ENCODE measurements at places on chromosomes 12 and 14.
A peak's percentile ranks its signal among the peaks of the same experiment; 100 is the strongest.

DNA sequence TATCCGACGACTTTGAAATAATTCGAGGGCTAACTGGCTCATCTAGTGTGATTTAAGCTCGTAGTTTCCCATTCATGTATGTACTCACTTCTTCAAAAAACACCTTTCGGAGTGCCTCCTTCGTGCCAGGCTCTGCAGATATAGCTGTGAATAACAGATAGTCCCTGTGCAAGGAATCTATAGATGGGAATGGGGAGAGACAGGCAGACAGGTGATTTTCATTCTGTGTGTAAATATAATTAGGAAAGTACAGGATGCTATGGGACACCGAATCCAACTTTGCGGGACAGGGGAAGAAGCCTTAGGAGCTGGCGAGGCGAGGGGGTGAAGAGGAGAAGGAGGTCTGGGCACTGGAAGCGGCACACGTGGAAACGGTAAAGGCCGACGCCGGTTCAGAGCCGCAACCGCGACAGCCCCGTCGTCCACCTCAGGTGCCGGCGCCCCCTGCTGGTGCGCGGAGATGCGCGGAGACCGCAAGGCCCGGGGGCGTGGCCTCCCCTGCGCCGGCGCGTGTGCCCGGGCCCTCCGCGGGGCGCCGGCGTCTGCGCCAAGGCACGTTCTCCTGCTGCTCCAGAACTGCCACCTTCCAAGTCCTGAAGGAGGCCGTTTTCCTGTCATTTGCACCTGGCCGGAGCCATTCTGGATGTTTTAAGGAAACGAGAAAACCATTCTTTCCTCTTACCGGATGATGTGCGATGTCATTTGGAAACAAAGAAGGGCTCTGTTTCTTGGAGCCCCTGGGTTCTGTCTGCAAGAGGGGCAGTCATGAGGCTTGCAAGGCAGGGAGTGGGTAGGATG is 18.0 kb upstream of the CACNA1C start:
- DNase-seq = peak; percentile 98

DNA sequence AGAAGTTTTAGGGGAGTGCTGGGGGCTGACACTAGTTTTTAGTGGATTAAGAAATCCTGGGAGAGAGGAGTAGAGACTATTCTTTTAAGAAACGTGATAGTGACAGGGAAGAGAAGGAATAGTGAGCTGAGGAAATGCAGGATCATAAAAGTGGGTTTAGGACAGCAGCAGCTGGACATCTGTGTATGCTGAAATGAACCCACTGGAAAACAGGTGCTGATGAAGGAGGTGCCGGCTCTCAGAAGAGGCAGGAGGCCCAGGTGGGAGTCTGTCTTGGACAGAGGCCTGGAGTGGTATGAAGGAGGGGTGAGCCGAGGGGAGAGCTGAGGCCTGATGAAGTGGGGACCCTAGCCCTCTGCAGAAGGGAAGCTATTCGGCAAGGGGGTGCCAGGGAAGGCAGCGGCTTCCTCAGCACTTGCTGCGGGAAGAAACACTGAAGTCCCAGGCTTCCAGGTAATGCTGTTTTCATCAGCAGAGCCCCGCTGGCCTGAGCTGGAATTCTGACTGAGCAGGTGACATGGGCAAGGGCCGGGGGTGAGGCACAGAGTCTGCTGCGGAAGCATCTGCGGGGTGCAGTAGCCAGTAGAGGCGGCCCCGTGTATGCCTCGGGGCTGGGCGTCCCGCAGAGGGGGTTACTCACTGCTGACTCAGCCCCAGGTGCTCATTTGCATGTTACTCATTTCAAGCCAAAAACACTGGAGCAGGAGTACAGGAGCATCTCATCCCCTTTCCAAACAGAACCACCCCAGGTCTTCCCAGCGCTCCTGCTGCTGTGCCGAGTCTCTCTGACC is 89.7 kb downstream of the TMCC3 start:
- peak; percentile 78 for DNase-seq

- peak; percentile 14 for DNase-seq
These were observed 8.3 kb downstream of the DIO2 start for GRCh38 chr14:80202888-80203562.

GRCh38 chr14:69300601-69301221 is 40.8 kb downstream of the GALNT16 start:
- DNase-seq = no peak

GRCh38 chr12:102474438-102475064 is 5.8 kb downstream of the IGF1 start:
- peak; percentile 64 for DNase-seq

GRCh38 chr14:20632831-20633691 is 8.4 kb downstream of the OR6S1 start:
- DNase-seq = peak; percentile 82

- no peak for DNase-seq
These were observed 12.5 kb downstream of the NAA25 start for GRCh38 chr12:112096070-112096469.

GRCh38 chr12:84294246-84294645 is 618.4 kb downstream of the SLC6A15 start:
- no peak for DNase-seq

DNA sequence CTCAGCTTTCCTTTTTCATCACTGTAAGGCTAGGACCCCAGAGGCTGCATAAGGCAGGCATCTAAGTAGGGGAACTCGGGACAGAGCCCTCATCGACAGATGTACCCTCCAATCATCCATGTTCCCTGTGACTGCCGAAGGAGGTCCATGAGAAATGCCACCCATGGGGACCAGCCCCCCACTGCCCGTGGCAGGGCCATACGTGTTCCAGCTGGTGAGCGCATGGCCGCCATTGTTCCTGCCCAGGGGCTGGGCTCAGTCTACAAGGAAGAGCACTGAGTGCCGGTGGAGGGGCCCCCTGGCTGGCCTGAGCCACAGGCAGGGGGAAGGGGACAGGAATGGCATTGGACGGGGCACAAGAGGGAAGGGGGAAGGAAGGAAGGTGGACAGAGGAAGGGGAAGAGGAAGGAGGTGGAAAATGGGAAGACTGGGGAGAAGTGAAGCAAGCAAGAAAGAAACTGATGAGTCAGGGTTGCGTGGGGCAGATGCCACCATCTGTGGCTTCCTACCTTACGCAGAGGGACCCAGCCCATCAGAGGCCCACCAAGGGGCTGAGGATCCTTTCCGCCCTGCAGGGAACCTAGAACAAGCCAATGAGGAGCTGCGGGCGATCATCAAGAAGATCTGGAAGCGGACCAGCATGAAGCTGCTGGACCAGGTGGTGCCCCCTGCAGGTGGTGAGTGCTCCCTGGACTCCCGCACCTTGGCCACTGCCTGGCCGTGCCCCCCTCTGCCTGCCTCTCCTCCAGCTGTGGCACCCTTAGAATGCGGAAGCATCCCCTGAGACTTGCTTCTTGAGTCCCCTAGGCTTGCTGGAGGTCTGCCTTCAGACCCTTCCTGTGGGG is 120.6 kb upstream of the FKBP4 start:
- DNase-seq = no peak

DNA sequence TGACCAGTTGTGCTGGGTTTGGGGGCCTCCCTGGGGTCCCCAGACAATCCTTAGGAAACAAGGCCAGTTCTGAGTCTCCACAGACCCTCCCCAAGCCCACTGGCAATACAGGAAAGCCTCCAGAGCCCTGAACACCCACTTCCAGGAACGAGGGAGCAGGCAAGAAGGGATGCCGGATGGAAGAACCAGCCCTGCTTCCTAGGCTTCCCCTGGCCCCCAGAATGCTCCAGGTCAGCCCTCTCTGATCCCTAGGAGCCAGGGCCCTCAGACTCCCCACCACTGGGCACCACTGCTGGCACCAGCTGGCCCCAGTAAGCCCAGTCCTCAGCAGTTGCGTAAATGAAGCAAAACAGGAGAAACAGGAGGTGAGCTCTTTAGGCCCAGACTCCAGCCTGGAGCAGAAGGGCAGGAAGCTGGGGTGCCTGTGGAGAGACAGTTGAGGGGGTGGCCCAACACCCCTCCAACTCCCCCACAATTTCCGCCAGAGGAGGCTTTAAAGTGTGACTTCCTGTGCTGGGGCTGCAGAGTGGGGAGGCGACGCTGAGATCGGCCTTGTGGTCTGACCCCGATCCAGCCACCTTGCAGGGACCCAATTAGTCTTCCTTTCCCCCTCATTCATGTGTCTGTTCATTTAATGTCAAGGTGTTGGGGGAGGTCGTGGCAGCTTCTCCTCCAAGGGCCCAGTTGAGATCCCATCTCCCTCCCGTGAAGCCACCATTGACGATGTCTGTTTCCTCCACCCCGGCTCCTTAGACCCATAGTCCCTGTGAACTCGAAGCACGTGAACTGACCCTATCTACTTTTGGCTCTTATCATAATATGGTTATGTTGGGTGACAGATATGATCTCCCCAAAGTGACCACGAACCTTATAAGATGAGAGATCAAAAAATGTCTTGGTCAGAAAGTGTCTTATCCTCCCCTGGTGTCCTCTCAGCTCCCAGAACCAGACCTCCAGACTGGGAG is 4.7 kb downstream of the TNFRSF1A start:
- no peak for DNase-seq

GRCh38 chr12:39619316-39619659 is 315 bp downstream of the ABCD2 start:
- peak; percentile 10 for DNase-seq

- DNase-seq = no peak
These were observed 41.6 kb downstream of the DUSP16 start for GRCh38 chr12:12521044-12521485.

GRCh38 chr12:63795944-63796343 is 16.2 kb downstream of the RXYLT1 start:
- DNase-seq = no peak

- peak; percentile 42 for DNase-seq
These were observed 13.5 kb upstream of the GTF2A1 start for GRCh38 chr14:81234278-81234677.

- no peak for DNase-seq
These were observed 5.9 kb upstream of the PPFIBP1 start for GRCh38 chr12:27517961-27518665.

DNA sequence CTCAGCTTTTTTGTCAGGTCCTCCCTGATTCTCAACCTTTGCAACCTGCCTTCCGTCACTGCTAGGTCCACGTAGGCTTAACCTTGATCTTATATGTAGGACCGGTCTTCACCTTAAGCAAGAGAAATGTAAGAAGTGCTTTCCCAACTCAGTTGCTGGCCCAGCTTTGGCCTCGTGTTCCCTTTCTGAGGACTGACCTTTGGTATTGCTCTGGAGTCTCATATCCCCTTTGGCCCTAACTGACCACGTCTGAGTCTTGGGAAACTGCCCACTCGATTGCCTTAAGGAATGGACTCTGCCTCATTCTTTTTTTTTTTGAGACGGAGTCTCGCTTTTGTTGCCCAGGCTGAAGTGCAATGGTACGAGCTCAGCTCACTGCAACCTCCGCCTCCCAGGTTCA is 8.0 kb downstream of the ACOT6 start:
- DNase-seq = no peak

GRCh38 chr12:20174528-20175175 is 193.7 kb upstream of the PDE3A start:
- no peak for DNase-seq

DNA sequence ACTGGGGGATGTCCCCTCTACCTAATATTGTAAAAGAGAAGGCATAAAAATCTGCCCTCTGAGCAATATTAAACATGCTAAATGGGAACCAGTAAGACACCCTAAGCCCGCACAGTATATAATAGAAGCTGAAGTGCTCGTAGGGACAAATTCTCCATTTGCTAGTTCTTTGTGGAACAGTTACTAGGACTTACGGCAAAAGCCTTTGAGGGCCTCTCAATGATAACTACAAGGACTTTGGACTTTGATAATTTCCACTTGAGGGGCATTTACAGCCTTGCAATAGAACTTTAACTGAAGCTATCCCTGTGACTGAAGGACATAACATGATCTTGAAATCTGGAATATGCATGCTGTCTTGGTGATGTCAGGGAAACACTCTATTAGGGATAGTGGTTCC is 111.5 kb upstream of the IFNG-AS1 start:
- no peak for DNase-seq

GRCh38 chr14:55436519-55436918 is 3.9 kb downstream of the TBPL2 start:
- no peak for DNase-seq

DNA sequence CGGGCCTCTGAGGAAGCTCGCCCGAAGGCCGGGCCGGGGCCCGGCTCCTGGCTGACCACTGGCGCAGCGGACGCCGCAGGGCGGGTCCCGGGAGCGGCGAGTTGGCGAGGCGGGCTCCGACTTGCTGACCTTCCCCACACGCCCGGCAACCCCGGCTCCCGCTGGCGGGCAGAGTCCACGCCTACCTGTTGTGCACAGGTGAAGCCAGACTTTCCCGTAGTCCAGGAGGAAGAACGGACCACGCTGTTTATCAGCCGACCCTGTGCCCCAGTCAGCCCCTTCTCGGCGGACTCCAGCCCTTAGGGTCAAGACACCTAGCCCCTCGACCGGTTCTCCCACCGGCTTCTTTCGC is 407 bp downstream of the HEATR5A start:
- peak; percentile 44 for DNase-seq

DNA sequence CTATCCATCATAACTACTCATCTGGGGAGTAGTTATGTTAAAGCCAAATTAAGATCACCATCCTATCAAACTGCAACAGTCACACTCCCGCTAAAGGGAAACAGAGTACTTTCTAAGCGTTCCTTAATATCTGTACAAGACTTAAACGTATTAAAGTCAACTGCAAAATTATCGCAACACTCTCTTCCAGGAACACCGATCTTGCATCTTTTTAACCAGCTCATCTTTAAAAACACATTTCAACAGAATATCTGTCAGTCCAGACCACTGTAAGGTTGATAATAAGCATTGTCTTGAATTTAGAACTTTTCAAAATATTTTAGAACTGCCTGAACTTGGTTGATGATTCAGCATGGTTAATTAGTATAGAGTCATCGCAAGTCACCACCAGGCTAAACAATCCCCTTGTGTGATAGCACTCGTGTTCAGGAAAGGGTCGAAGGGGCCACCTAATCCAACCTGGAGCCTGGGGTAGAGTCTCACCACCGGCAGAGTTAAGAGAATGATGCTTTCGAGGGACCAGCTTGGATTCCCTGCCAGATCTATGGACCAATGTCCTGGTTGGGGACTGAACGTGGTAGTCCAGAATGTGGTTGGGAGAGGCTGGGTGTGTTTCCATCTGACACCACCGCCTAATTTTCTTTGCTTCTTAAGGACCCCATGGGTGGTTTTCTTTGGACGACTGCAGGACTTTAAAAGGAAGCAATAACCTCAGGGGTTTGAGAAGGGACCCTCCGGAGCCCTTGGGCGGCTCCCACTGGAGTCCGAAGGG is 890 bp downstream of the SPTLC2 start:
- DNase-seq = peak; percentile 20

GRCh38 chr12:84994426-84994825 is 41.7 kb downstream of the TSPAN19 start:
- no peak for DNase-seq

- DNase-seq = peak; percentile 82
These were observed 486 bp upstream of the AKT1 start for GRCh38 chr14:104795781-104796686.

- DNase-seq = peak; percentile 76
These were observed 32.6 kb upstream of the PLEKHG3 start for GRCh38 chr14:64671591-64671990.

All from urothelium cell line (cell line).